ENCODE measurements at places on chromosomes 3 and 15.

DNA sequence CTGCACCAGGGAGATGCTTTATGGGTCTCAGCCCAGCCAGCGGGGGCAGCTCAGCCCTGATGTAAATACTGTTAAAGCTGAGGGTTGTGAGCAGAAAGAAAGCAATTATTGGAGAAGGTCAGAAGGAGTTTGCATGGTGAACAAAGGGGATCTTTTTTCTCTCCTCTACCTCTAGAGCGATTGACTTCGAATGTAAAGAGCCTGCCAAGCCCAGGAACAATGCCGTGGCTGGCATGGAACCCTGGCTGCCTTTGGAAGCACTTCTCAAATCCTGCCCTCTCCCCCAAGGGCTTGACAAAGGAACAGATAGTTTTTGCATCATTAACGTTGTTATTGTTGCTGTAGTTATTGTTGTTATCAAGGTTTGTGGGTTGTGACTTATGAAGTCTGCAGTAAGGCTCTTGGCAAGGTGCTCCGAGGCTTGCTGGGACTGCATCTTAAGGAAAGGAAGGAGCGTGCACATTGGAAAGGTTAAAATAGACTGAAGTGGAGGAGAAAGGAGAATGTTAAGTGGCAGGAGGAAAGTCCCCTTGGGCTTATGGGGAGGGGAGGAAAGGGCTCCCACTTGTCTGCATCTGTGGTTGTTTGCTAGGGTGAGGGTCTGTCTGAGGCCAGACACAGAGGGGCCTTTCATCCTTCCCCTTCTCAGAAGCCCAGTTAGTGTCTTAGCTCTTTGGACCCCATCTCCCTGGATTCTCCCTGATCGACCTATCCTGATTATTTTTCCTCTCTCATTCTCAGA, 16.7 kb downstream of the PDIA5 start:
- no peak for DNase-seq

GRCh38 chr15:90558171-90558573, 28.4 kb downstream of the CRTC3 start:
- DNase-seq: no peak

DNA sequence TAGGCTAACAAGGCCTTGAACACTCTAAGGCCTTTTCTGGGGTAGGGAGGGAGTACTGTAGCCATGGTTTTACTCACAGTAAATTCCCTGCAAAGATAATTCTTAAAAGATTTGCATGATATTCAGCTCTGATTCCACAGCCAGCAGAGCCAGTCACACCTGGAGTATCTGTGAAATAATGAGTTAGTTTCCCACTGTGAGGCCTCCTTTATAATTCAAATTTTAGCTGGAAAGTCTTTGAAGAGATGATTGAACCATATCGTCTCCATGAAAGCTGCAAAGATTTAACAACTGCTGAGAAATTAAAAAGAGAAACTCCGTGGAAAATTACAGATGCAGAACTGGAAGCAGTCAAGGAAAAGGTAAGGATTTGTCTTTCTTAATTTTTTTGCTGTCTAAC, 32.3 kb upstream of the DUT start:
- no peak for DNase-seq

- no peak for DNase-seq
These were observed 54.5 kb downstream of the TOP2B start for GRCh38 chr3:25610167-25610566.

GRCh38 chr3:124761935-124762660, 31.8 kb downstream of the UMPS start:
- DNase-seq: no peak

DNA sequence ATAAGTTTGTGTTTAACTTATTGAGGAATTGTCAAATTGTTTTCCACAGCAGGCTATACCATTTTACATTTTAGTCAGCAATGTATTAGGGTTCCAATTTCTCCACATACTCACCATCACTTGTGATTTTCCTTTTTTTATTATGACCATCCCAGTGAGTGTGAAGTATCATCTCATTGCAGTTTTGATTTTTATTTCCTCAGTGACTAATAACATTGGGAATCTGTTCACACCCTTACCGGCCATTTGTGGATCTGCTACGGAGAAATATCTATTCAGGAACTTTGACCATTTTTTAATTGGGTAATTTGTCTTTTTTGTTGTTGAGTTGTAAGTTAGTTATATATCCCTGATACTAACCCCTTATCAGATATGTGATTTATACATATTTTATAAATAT, 54.8 kb upstream of the LMCD1 start:
- DNase-seq: no peak

GRCh38 chr15:82303956-82304777, 41.5 kb downstream of the SAXO2 start:
- DNase-seq: no peak

- no peak for DNase-seq
These were observed 74.4 kb downstream of the THSD4 start for GRCh38 chr15:71189718-71190117.

- DNase-seq: no peak
These were observed 6.4 kb downstream of the TLR9 start for GRCh38 chr3:52218937-52219650.

DNA sequence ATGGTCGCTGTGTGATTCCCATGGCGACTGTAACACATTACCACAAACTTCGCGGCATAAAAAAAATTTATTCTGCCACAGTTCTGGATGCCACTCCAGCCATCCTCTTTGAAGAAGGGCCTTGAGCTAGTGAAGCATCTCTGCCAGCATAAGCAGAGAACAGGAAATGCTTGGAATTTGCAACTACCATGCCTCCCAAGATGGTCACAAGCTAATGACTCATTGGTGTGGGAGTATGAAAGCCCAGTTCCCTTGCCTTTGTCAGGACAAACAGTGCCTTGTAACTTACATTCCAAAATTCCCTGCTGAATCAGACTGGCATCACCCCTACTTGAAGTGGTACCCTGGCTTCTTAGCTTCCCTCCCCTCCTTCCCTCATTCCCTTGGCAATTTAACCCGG, 129.7 kb downstream of the PROS1 start:
- DNase-seq: no peak

GRCh38 chr3:52052831-52053306, 3.5 kb downstream of the DUSP7 start:
- no peak for DNase-seq

GRCh38 chr15:29045717-29046116, 159.9 kb downstream of the APBA2 start:
- DNase-seq: no peak

- no peak for DNase-seq
These were observed 187.4 kb downstream of the ADAMTS17 start for GRCh38 chr15:100154338-100154737.

GRCh38 chr15:29107291-29107890, 162.2 kb downstream of the NSMCE3 start:
- DNase-seq: no peak

- DNase-seq: no peak
These were observed 51.4 kb downstream of the FGD5 start for GRCh38 chr3:14869917-14870782.

DNA sequence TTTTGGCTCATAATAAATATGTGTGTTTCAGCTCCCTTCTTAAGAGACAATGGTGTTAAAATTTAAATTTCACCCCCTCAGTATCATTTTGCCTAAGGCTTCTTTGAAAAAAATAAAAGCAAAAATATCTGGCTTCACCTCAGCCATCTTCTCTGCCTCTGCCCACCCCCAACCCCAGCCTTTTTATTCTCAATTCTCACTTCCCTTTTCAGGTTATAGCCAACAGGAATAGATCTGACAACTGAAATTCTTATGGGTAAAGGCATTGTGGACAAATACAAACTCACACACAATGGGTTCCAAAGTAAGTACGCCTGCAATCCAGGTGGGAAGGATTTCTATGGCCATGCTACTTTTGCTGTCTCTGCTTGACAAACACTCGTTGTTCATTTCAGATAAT, 399.0 kb upstream of the ARRDC4 start:
- DNase-seq: no peak

DNA sequence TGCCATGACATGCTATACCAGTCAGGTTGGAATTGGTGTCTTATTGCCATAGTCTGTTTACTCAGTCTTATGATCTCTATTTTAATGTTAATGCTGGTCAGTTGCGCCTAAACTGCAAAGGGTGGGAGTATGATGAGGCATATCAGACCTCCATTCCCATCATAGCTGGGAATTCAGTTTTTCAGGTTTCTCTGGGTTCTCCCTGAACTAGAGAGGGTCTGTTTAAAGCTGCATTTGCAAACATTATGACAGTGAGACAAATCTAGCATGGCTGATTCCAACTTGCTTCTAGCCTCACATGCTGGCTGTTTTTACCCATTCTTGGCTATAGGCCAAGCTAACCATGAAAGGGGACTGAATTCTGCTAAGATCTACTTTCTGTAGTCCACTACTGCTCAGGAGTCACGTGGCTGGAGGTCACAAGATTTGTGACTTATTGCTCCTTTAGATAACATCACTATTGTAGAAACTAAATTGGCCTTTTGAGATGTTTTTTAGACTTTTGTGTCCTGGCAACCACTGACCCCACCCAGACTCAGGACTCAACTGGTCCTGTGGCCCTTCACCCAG, 96.5 kb downstream of the TGFBR2 start:
- DNase-seq: no peak

DNA sequence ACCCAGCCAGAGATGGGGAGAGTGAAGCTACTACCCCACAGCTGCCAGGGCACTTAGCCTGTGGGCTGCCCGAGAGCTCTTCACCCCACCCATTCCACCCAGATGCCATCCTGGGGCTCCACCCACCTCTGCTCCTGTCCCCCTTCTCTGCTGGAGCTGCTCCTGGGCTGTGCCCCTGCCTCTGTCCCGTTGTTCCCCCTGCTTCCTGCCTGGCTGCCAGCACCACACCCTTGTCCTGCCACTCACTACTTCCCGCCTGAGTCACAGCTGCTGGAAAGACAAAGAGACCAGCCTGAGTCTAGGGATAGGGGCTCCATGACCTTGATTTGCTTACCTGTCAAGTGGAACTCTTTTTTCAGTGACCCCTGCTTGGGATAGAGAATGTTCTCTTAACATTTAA, 12.4 kb downstream of the GNAI2 start:
- no peak for DNase-seq

DNA sequence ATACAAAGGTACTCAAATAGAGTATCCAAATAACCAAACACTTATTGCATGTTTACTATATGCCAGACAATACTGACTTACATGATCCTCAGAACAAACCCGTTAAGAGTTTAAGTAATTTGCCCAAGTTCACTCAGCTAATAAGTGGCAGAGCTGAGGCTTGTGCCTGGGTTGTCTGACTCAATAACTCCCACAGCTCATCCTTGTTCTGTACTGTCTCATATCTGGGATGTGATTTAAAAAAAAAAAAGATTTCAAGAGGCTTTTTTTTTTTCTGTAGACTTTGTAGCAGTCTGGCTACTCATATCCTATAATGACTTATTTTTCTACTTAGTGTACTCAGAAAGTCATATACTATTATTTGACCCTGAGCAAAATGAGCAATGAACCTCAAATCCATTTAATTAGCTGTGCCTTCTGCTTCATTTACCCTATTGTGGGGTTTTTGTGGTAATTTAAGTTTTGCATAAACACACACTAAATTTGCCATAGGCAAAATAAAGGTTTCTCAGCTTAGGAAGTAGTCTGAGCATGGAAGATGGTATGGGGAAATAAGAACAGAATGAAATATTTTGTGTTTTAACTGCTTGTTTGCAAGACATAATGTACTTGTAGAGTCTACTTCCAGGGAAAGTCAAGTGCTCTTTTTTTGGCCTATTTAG, 3.1 kb downstream of the NSUN3 start:
- DNase-seq: no peak

- DNase-seq: no peak
These were observed 76.4 kb downstream of the CGGBP1 start for GRCh38 chr3:87982421-87982820.

GRCh38 chr3:40477666-40478065, 744 bp downstream of the ZNF619 start:
- DNase-seq: no peak

DNA sequence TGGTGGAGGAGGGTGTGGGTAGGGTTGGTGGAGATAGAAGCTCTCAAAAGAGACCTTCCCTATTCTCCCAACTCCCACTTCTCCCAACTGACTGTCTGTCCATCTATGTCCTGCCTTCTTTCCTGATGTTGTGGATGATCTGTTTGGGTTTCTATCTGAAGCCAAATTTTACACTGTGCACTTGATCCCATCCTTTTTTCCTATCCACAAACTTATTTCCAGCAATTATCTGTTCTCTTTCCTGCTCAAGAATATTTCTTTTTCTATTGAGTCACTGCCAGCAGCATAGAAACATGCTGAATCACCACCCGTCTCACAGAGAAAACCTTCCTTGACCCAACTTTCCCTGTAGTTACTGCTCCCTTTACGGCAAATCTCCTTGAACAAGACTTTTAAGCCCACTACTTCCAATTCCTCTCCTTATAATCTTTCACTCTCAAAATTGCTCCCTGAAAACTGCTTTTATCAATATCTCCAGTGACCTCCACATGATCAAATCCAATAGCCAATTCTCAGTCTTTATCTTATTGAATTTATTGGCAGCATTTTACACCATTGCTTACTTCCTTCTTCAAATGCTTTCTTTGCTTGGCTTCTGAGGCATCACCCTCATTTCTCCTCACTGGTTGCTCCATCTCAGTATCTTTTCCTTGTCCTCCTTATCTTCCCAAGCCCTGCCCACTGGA, 141.2 kb upstream of the SLC7A14 start:
- DNase-seq: no peak

GRCh38 chr15:64333986-64334929, 21.7 kb downstream of the CSNK1G1 start:
- no peak for DNase-seq

DNA sequence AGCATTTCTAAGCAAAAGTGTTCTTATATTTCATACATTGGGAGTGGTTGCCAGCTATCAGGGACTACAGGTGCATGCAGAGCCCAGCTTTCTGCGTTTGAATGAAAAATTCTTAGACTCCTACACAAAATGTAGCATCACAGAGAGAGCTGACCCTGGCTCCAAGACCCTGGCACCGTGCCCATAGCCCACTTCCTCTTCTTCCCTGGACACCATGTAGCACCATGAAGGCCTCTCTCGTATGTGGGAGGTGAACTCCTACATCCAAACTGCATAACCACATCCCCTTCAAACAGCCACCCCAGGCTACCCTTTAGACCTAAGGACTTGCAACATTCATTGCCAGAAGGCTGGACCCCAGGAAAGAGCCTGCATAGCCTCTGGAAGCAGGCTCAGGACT, 35.8 kb upstream of the ATOSA start:
- no peak for DNase-seq
